GM12878 (cell line): ENCODE measurements at places on chromosomes 7 and 10. TPM values are rescaled to one million over a fixed set of nuclear protein-coding genes. Genes with fewer than 3 reads are reported as not detected.

The CALCR gene
- not detected in 2 replicates for total RNA-seq

The MPP7 gene
- 0.08 and 0.15 TPM in 2 replicates for total RNA-seq

- peaks cover 4% of the 10 kb centered on the region for H3K27me3 ChIP-seq
- no peak overlapping the region for H3K27ac ChIP-seq
- H3K4me3 ChIP-seq = no peak overlapping the region
- no peaks in the 10 kb centered on the region for H3K4me1 ChIP-seq
- no peak for DNase-seq
- H3K36me3 ChIP-seq = no peaks in the 10 kb centered on the region
These were observed 99.7 kb downstream of the PLXNA4 start for GRCh38 chr7:132476541-132476940.

GRCh38 chr10:77641788-77642397 is 4.3 kb upstream of the KCNMA1 start:
- H3K4me1 ChIP-seq = 0 out of 2 replicates have a peak, but pooled peaks cover 2% of the 10 kb centered on the region
- H3K4me3 ChIP-seq = no peak overlapping the region
- DNase-seq = no peak
- no peaks in the 10 kb centered on the region for H3K36me3 ChIP-seq
- H3K27me3 ChIP-seq = no peaks in the 10 kb centered on the region

DNA sequence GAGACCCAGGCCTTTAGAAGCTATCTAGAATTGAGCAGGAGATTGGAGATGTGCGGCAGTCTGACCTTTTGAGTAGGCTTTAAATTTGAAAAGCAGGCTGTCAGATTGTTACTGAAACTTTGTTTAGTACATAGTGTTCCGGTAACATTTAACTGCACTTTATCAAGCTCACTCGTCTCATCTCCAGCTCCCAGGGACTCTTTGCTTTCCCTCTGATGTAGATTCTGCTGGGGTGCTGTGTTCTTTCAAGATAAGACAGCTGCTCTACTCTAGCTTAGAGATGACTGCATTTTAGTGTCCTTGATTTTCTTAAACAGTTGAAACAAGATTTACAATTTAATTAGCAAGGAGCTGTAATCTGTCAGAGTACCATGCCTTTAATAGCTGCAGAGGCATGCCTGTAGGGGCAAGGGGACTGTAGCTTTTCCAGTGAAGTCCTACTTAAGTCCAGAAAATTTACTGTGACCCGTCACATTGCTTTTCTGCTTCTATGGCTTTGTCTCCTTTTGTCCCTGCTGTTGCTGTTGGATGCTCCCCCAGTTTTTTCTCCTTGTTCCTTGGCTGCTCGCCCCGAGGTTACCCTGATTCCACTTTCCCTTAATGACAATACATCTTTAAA is 56.4 kb upstream of the MTPN start:
- H3K4me3 ChIP-seq = no peak overlapping the region
- H3K27me3 ChIP-seq = no peaks in the 10 kb centered on the region
- peaks cover 4% of the 10 kb centered on the region for H3K4me1 ChIP-seq
- H3K36me3 ChIP-seq = no peaks in the 10 kb centered on the region
- no peak overlapping the region for H3K27ac ChIP-seq

DNA sequence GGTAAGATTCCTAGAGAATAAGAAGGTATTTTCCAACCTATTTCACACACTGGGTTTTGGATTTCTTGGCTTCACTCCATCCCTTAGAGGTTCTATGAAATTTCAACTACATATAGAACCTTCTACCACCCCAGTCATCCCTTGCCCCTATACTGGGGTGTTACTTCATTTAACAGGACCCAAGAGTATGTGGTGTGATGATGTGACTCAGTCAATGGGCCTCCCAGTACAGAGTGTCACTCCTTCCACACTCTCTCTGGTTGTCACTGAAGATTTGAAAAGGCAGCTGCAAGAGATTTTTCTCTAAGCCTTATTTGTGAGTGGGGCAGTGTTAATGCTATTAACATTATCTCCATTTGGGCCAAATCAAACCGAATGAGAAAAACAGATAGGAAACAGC is 33.5 kb downstream of the FGFBP3 start:
- H3K27me3 ChIP-seq = no peaks in the 10 kb centered on the region
- no peak for DNase-seq
- no peak overlapping the region for H3K27ac ChIP-seq
- no peaks in the 10 kb centered on the region for H3K4me1 ChIP-seq
- H3K36me3 ChIP-seq = no peaks in the 10 kb centered on the region
